Cortex of kidney (tissue), 1 donor: ENCODE measurements at places on chromosomes 6 and 20.

- no peak for DNase-seq
These were observed 18.0 kb upstream of the MAFB start for GRCh38 chr20:40706977-40707582.

DNA sequence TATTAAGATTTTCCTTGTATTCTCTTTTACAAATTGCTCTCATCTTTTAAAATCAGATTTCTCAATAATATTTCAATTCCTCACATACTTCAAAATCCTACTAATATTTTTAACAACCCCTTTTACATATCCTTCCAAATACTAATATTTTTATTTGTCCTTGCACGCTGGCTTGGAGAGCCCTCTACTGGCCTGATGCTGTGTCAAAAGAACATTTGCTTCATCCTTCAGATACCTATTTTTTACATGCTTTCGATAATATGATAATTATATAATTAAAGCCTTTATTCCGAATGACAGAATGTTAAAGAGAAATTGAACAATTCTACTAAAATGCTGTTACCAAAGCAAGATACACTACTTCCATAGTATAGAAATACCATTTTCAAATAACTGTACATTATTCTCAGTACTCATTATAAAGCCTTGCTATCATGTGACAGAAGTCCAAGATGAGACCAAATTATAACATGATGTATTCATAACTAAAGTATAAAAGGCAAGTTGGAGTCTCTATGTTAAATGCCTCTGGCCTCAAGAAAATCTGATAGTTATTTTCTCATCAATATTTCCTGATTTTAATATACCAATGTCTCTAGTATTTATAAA is 39.0 kb upstream of the PLN start:
- no peak for DNase-seq

DNA sequence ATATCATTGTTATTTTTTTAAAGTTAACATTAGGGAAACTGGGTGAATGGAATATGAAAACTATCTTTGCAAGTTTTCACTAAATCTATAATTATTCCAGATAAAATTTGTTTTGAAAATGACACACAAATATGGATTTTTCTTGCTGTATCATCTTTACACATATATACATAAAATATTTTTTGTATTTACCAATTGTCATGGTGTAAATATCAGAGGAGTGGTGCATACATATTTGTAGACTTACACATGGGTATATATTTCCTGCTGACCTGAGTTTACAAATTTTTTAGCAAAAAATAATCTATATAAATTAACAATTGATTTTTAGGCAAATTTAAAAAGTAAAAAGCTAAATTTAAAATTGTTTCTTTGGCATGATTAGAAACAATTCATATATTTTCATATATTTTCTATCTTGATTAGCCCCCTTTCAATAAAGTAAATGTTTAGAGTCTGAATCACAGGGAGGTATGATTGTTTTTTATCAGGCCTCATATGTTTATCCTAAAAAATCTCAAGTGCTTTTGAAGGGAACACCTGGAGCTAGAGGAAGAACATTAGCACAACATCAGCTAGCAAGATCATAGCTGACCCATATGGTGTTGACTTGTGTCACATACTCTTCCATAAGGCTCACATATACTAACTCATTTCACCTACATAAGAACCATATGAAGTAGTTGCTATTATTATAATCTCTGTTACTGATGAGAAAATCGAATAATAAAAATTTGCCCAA is 671.8 kb upstream of the GJE1 start:
- DNase-seq: no peak

DNA sequence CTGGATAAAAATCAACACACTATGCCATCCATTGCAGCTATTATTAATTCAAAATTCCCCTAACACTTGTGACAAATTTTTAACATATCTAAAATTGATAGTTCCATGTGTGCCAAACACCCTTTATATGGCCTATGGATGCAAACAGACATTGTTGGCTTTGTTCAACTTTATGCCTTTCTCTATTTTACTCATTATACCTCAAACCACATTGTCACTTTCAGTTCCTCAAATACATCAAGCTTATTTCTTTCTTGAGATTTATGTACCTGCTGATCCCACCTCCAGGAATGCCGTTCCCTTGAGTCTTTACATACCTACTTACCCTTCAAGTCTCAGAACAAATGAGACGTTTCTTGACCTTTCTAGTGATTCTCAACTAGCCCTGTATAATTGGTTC is 193.5 kb upstream of the PLN start:
- no peak for DNase-seq

- no peak for DNase-seq
These were observed 123.0 kb downstream of the HMGCLL1 start for GRCh38 chr6:55456016-55456415.

- no peak for DNase-seq
These were observed 312.0 kb upstream of the NT5E start for GRCh38 chr6:85137865-85138264.

GRCh38 chr6:15294504-15294903 is 48.6 kb downstream of the JARID2 start:
- DNase-seq: no peak

DNA sequence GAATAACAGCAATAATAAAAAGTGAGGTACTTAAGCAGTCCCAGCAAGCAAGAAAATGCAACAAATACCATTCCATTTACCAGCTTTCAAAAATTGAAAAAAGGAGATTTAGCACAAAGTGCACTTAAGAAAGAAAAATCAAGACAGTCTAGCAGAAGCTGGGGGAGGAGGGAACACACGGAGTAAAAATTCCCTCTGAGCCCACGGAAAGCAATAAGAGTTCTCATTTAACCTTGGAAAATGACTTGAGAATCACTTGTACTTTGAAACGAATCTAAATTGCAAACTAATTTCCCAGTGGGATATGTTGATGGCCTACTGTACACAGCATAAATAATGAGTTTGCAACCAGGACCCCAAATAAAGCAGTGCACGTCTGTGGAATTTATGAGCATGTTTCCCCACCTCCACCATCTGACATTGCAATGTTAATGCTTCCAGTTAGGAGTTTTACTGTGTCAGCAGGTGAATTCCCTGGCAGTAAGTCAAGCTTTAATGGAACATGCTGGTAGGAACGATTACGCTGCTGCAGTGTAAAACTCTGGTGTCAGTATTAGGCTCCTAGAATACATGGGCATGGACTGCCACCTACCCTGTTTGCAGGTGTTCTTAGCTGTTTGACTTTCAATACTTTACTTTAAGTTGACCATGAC is 386.8 kb downstream of the HDGFL1 start:
- DNase-seq: no peak

DNA sequence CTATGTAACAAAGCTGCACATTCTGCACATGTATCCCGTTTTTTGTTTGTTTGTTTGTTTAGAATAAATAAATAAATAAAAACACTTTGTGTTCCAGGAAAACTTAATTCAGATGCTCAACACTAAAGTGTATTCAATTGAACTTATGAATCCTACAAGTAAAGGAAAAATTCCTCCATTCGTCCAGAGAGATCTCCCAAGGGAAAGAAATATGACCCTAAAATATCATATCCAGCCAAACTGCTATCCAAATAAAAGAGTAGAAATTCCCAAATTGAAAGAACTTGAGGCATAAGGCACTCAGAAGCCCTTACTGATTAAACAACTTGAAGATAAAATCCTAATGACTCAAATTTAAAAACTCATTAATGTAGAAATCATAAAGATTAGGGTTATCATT is 90.4 kb downstream of the MOXD1 start:
- DNase-seq: no peak

GRCh38 chr20:50341880-50342637 is 151.4 kb downstream of the CEBPB start:
- no peak for DNase-seq

- DNase-seq: no peak
These were observed 70.2 kb downstream of the GPR6 start for GRCh38 chr6:110048221-110048875.

DNA sequence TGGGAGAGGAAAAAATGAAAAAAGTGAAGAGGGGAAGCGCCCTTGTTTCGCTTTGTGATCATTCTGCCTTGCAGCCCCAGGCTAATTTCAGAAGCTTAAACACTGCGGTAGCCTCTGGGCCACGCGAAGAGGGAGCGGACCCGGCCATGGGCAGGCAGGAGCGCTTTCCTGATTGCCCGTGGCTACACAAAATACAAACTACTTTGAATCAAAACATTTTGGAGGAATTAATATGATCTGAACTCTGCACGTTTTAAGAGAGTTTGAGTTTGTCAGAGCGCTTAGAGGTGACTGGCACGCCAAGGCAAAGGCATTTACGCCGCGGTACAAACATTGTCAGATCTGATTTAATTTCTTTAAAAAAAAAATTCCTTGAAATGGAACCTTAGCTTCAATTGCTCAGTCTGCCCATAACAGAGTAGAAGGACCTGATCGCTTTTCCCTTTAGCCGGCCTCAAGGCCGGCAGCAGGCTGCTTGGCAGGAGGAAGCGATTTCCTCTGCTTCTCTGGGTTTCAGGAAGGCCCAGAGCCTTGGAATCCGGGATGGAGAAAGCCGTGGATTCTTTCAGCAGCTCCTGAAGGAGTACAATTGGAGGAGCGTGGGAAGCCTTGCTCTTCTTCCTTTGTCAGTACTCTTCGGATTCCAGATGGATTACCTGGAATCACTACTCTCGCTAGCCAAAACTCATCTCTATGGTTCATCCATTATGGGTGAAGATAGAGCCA is 9.7 kb downstream of the TFAP2D start:
- no peak for DNase-seq

DNA sequence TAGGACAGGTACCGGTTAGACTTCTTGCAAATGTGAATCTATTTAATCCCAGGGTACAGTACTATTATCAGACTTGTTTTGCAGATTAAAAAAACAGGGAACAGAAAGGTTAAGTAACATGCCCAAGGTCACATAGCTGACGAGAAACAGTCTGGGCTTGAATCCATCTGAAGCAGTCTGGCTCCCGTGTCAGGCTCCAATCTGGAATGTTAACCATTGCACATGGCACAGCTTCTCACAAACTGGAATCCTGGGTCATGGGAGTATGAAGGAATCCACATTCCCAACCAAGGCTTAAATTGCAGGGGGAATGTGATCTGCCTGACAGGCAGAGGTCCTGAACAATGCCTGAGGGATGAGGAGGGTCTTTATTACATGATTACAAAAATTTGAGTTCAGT is 187.5 kb upstream of the SPTLC3 start:
- no peak for DNase-seq

DNA sequence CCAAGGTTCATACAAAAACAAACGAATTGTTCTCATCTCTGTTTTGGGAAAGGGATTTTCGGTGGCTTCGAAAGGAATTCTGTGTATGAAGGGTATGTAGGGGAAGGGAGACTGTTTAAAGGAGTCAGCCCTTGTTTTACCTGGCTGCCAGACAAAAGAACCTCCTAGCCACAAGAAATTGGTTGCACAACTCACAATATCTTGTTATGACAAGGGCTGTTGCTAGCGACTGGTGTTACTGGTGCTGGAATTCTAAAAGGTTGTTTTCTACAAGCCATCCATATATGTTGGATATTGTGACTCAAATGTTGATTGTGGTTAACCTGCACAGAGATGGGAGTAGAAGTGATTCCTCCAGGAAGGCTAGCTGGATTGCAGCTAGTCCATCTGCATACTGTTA is 34.6 kb upstream of the CITED2 start:
- no peak for DNase-seq

DNA sequence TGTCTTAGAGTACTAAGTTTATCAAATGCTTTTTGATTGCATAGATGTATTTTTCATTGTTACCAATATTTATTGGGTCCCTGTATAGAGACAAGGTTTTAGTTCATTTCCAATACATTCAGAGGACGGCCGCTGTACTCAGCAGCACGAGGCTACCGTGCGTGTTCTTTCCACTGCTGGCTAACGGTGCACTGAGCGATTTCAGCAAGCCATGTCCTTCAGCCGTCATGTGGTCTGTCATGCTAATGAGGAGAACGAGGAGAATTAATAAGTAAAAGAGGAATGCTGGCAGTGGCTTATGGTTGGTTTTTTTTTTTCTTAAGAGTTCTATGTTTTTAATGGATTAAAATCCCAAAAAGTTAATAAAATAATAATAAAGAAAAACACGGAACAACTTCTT is 253.6 kb downstream of the ARID1B start:
- DNase-seq: no peak

- no peak for DNase-seq
These were observed 261.1 kb downstream of the FNDC1 start for GRCh38 chr6:159430323-159430722.

DNA sequence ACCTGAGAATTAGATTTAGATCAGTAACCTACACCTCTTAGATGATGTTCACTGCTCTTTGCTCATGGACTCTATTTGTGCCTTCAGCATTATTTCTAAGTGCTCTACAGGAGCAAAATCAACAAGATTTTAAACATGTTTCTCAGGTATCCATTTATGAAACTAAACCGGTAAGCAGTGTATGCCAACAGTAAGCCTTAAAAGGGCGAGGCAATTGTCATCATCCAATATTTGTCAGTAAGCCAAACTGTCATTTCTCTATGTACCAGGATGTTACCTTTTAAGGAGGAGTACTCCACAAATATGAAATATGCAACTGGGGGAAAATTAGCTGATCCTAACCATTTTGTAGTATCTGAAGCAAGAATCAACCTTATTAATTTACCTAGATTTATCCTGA is 69.6 kb upstream of the ZNF184 start:
- DNase-seq: no peak

GRCh38 chr20:35695978-35696377 is 3.2 kb downstream of the NFS1 start:
- no peak for DNase-seq

DNA sequence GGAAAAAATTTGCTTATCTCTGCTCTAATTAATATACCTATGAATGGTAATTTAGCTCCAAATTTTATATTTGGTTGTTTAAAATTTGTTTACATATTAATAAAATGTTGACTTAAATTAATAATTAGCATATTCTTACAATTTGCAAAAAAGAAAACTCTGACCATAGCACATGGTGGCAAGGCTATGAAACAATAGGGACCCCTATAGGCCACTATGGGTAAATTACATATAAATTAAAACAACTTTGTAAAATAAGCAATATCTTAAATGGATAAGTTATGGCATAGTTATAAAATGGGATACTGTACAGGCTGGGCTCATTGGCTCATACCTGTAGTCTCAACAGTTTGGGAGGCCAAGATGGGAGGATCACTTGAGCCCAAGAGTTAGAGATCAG is 76.0 kb downstream of the MKKS start:
- DNase-seq: no peak

GRCh38 chr6:168619560-168620314 is 178.8 kb downstream of the SMOC2 start:
- no peak for DNase-seq

DNA sequence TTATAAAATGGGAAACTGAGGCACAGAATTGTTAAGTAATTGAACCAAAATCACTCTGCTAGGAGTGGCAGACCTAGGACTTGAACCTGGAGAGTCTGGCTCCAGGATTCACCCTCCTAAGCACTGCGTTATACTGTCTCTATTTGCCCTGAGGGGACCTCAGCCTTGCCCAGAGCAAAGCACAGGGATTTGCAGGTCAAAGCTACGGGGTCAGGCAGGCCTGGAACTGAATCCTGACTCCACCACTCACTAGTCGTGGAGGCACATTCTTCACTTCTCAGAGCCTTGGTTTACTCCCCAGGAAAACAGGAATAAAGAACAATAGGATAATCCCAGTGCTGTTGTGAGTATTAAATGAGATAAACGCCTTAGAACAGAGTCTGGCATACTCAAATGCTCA is 19.4 kb downstream of the KCNK15 start:
- DNase-seq: no peak

GRCh38 chr20:50932016-50932485 is 814 bp upstream of the ADNP start:
- DNase-seq: no peak

- DNase-seq: no peak
These were observed 56.0 kb downstream of the TENT5A start for GRCh38 chr6:81696524-81696923.
